Mucosa of gallbladder (tissue), 1 donor: ENCODE measurements at places on chromosomes 2 and 18. TPM values are rescaled to one million over a fixed set of nuclear protein-coding genes. Genes with fewer than 3 reads are reported as not detected.

PTH2R gene
- 1.1 TPM for total RNA-seq

CRYBA2 gene
- not detected for total RNA-seq

CLEC4F gene
- 0.17 TPM for total RNA-seq

ATP6V1C2 gene
- 0.26 TPM for total RNA-seq

GAL3ST2 gene
- total RNA-seq = 26.4 TPM

NT5C1B gene
- total RNA-seq = not detected

COLEC11 gene
- 79.0 TPM for total RNA-seq

GRP gene
- total RNA-seq = not detected

RESP18 gene
- total RNA-seq = not detected

PSMA8 gene
- total RNA-seq = not detected

FAP gene
- total RNA-seq = 1.8 TPM

CCDC85A gene
- 1.8 TPM for total RNA-seq

LRRC30 gene
- total RNA-seq = not detected

IL1A gene
- total RNA-seq = 0.66 TPM

ASB18 gene
- total RNA-seq = not detected

LIMS4 gene
- total RNA-seq = 2.8 TPM

CD8B2 gene
- 0.09 TPM for total RNA-seq

MLPH gene
- total RNA-seq = 222 TPM

NEU4 gene
- 34.8 TPM for total RNA-seq

SCTR gene
- total RNA-seq = 0.92 TPM

VIL1 gene
- total RNA-seq = 328 TPM

ERFE gene
- total RNA-seq = 0.35 TPM

TXNDC2 gene
- total RNA-seq = not detected

WBP1 gene
- 132 TPM for total RNA-seq

NAT8 gene
- 2.4 TPM for total RNA-seq

GTF2A1L gene
- 6.2 TPM for total RNA-seq

CDH19 gene
- 4.0 TPM for total RNA-seq

UGT1A3 gene
- 0.86 TPM for total RNA-seq

HOXD13 gene
- total RNA-seq = not detected

REG1A gene
- 33.7 TPM for total RNA-seq

HOXD10 gene
- not detected for total RNA-seq

GREB1 gene
- 12.5 TPM for total RNA-seq

IMMT gene
- 74.7 TPM for total RNA-seq

GPBAR1 gene
- 49.3 TPM for total RNA-seq

KCNJ3 gene
- total RNA-seq = 5.3 TPM

STAT4 gene
- 4.8 TPM for total RNA-seq

FNDC4 gene
- 13.4 TPM for total RNA-seq

TRAK2 gene
- total RNA-seq = 63.8 TPM

TSPYL6 gene
- total RNA-seq = not detected

DNER gene
- 0.43 TPM for total RNA-seq

SPATA3 gene
- total RNA-seq = not detected

GTF3C2 gene
- 49.5 TPM for total RNA-seq

PLA2R1 gene
- 45.0 TPM for total RNA-seq

FIGN gene
- 5.9 TPM for total RNA-seq

PTPN4 gene
- total RNA-seq = 32.9 TPM

SLC8A1 gene
- 82.9 TPM for total RNA-seq

CPS1 gene
- 5.5 TPM for total RNA-seq

NT5DC4 gene
- 0.12 TPM for total RNA-seq
